Bronchial epithelial cell (primary cell): ENCODE measurements at places on chromosomes 16 and 17.

- no peak for DNase-seq
Measured at GRCh38 chr16:47395733-47396498, 64.9 kb downstream of the ITFG1 start.

GRCh38 chr16:57690782-57691471 lies 3.7 kb upstream of the DRC7 start:
- no peak for DNase-seq

GRCh38 chr17:34614698-34615097 lies 35.3 kb downstream of the TMEM132E start:
- no peak for DNase-seq

DNA sequence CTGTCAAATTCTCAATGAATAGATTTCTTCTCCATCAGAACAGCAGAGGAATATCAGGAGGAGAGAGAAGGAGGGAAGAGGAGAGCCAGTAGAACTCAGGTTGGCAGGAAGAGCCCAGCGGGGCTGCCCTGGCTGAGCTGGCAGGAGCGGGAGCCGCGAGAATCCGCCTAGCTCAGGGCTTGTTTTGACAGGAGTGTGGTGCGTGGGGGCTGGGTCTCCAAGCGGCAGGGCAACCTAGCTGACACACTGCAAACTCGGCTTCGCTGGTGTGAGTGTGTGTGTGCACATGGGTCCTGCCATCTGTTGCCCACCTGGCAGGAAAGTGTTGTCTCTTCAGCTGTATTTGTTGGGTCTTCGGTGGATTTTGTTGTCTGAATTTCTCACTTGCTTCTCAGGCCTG lies 27.9 kb upstream of the BCAR1 start:
- no peak for DNase-seq

- DNase-seq: no peak
Measured at GRCh38 chr17:1003972-1004768, 7.2 kb downstream of the TIMM22 start.
